Stimulated activated CD4-positive, alpha-beta T cell treated with anti-CD3 and anti-CD28 coated beads, Interleukin-2, amount 100 ng/mL, for 24 hours (primary cell): ENCODE measurements at places on chromosomes 3 and 15.

DNA sequence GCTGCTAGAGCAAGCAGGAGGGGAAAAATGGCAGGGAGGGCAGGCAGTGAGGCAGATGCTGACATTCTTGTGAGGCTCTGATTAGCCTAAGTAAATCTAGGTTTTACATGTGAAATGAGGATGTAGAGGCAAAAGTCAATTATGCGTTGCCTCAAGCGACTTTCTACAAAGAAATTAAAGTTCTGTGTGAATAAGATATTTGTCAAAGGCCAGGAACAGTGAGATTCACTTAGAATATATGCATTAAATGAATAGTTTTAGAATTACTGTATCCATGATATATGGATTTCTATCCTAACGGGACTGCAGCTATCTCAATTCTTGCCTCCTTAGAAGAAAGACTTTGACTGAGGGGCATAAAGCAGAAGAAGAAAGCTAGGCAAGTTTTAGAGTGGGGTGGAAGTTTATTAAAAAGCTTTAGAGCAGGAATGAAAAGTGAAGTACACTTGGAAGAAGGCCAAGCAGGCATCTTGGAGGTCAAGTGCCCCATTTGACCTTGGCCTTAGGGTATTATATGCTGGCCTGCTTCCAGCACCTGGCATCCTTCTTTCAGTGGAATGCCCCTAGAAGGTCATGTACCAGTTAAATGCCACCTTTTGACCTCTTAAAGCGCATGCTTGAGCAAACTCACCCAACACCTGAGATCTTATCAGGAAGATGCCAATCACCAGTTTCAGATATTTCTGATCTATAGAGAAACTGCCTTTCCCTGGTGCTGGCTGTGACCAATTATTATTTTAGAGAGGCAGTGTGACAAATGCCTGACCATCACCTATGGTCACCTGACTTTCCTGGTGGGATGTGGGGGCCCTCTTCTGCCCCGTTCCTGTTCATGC is 38.2 kb downstream of the OSTN start:
- DNase-seq: no peak

GRCh38 chr3:60046210-60046609 is 996.4 kb upstream of the CFAP20DC start:
- no peak for DNase-seq

DNA sequence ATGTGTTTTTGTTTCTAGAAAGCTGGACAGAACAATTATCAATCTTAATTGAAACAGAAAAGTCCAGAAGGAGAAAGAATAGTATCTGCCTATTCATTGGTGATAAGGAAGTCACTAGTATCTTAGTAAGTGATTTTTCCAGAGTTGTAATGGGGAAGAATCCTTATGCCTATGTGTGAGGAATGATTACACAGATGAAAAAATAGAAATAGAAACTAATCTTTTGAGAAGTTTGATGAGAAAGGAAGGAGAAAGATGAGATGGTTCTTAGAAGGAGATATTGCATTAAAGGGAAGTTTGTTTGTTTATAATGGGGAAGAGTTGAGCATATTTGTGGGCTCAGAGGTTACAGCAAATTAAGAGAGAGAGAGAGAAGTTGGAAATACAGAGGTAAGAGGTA is 42.7 kb upstream of the CBLB start:
- no peak for DNase-seq

GRCh38 chr15:85149465-85150129 is 167.9 kb downstream of the PDE8A start:
- DNase-seq: no peak

- no peak for DNase-seq
Observed at GRCh38 chr3:166446291-166446690, 609.1 kb upstream of the BCHE start.

DNA sequence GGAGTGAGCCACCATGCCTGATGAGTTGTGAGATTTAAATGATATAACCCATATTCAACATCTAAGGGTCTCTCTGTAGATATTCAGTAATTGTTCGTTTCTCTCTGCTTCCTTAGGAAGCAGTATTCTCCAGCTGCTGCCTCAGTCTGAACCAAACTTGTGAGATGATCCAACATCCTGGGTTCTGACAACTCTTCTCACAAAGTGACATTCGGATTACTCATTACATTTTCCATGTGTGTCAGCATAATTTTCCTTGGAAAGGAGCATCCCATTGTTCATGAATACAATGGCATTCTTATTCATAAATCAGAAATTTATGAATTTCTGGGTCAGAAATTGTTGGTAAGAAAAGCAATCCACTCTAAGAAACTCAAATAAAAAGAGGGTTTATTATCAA is 15.0 kb upstream of the SEC22A start:
- DNase-seq: no peak

GRCh38 chr15:70199540-70200410 is 102.1 kb upstream of the TLE3 start:
- DNase-seq: no peak

GRCh38 chr3:101725890-101726275 is 1.5 kb downstream of the CEP97 start:
- no peak for DNase-seq

- no peak for DNase-seq
Observed at GRCh38 chr15:61996056-61996635, 64.1 kb downstream of the VPS13C start.

DNA sequence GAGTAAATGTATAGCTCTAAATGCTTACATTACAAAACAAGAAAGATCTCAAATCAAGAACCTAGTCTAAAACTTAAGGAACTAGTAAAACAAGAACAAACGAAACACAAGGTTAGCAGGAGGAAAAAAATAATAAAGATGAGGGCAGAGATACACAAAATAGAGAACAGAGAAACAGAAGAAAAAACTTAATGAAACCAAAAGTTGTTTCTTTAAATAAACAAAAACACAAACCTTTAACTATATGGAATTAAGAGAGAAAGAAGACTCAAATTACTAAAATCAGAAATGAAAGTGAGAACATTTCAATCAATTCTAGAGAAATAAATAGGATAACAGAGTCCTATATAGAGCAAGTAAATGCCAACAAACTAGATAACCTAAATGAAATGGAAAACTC is 59.6 kb downstream of the DLG1 start:
- DNase-seq: no peak

DNA sequence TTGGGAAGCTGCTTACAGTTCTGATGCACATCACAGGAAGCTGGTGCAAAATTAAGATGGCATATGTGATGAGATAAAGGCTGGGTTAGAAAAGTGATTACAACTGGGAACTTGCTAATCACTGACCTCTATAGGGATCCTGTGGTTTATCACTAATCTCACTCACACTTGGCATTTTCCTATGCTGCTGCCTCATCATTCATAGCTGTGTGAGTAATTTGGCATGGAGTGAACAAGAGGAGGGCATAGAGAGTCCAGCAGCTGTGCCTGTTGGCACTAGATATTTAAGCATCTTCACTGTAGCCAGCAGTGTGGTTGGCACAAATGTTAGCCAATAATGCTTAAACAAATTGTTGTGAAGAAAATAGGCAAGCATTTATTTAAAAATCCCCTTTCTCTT is 217.7 kb upstream of the CGNL1 start:
- no peak for DNase-seq

DNA sequence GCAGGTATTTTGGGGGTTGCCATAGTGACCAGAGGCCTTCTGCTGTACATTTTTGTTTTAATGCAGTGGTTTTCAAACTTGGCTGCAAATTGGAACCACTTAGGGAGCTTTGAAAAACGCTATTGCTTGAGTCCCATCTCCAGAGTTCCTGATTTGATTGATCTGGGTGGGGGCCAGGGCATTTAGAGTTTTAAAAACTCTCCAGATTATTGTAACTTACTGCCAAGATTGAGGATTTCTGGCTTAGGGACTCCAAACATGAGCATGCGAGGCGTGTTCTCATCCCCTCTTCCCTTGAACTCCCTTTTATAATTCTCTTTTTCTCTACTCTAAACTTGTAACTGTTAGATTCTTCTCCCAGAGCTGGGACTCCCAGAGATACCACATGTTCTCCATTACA is 340.8 kb upstream of the SUCLG2 start:
- DNase-seq: no peak

DNA sequence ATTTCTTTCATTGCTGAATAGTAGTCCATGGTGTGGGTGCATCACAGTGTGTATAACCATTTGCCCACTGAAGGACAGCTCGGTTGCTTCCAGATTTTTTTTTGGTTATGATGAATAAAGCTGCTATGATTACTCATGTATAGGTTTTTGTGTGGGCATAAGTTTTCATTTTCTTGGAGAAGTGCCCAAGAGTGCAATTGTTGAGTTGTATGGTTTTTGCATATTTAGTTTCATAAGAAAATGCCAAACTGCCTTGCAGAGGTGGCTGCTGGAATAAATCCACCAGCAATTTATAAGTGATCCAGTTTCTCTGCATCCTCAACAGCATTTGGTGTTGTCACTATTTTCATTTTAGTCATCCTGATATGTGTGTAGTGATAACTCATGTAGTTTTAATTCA is 8.4 kb upstream of the SPESP1 start:
- no peak for DNase-seq

DNA sequence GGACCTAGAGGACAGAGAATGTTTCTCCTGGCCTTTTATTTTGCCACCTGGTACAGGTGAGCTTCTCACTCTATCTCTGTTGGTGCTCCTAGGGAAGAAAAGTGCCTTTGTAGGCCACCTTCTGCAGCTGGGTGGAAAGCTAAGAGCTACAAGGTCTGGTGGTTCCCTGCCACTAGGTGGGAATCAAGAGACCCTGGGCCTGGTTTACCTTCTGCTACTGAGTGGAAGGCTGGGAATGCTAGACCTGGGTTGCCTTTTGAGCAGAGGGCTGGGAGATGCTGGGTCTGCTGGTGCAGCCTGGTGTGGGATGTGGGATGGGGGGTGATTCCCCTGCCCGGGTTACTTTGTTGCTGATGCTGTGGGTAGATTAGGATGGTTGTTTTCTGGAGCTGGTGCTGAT is 72.6 kb downstream of the EBLN2 start:
- no peak for DNase-seq

GRCh38 chr15:45201557-45201859 is 13.7 kb upstream of the SHF start:
- no peak for DNase-seq

DNA sequence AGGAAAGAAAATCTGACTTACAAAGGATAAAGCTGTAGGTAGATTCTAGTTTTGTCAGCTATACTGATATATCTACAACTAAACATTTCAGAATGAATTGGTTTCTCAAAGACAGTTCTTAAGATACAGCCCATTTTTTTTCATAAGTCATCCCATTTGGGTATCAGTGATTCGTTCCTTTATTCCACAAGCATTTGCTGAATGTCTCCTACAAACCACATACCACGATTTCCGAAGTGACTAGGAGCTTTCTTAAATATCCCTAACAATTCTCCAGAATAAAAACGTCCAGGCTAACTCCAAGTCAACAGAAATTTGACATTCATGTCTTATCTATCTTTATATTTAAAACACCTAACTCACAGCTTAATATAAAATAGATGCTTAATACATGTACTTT is 59.8 kb downstream of the TP53BP1 start:
- DNase-seq: no peak

DNA sequence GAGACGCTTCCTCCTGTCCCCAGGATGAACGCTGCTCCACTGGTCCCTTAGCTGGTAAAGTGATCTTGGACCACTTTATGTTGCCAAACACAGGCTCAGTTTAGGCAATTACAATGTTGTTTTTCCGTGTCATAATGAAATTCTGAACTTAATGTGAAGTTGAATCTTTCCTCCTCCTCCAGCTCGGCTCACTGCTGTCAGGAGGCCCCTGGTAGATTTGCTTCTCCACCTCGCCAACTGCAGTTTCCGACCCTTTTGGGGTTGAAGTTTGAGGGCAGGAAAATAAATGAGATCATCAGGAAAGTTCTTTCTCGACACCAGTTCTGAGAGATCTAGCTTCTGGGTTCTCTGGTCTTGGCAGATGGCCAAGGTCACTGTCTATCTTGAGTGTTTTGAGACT is 27.8 kb downstream of the CFAP161 start:
- no peak for DNase-seq

DNA sequence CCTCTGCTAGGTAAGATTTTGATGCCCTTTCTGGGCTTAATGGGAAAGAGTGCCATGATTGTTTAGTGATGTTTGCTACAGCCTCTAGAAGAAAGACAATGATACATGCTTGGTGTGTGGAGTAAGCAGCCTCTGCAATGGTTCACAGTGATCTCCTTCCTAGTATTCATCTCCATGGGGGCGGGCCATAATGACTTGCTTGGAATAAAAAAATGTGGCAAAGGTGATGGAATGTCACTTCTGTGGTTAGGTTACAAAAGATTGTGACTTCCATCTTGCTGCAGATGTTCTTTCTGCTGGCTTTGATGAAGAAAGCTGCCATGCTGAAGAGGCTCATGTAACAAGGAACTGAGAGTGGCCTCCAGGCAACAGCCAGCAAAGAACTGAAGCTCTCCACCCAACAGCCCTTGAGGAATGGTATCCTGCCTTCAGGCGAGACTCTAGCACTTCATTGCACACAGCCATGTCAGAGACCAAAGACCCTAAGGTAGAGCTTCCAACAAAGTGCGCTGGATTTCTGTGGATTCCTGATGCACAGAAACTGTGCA is 139.1 kb upstream of the LRIG1 start:
- DNase-seq: no peak

- DNase-seq: no peak
Observed at GRCh38 chr3:85781806-85782205, 823.0 kb downstream of the CADM2 start.

- DNase-seq: peak; percentile 50
Observed at GRCh38 chr15:41417418-41418195, 712 bp downstream of the RTF1 start.

GRCh38 chr3:82038556-82038955 is 277.1 kb upstream of the GBE1 start:
- no peak for DNase-seq

- DNase-seq: no peak
Observed at GRCh38 chr15:100537331-100537730, 8.6 kb upstream of the CERS3 start.

- DNase-seq: no peak
Observed at GRCh38 chr3:195086341-195086740, 184.6 kb downstream of the XXYLT1 start.

- no peak for DNase-seq
Observed at GRCh38 chr3:36212251-36212650, 168.1 kb upstream of the STAC start.

GRCh38 chr15:71804226-71804625 is 6.1 kb upstream of the NR2E3 start:
- DNase-seq: no peak

DNA sequence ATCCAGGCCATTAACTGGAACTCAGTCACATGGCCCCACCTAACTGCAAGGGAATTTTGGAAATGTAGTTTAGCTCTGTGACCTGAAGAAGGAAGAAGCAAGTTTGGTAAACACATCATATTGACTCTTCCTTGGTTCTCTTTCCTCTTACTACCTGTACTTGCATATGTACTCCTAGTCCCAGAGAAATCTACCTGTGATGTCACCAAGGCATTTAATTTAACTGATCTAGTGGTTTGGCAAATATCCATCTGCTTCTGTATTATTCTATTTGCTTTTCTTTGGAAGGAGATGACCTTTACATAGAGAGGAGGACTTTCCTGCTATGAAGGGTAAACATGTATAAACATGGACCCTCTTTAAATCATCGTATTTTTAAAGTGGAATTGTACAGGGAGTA is 150.8 kb downstream of the TMEM108 start:
- no peak for DNase-seq

- DNase-seq: peak; percentile 38
Observed at GRCh38 chr15:89575656-89576416, 567 bp downstream of the TICRR start.

GRCh38 chr3:73451301-73451944 is 173.3 kb downstream of the PDZRN3 start:
- DNase-seq: no peak

- DNase-seq: no peak
Observed at GRCh38 chr3:196552253-196552652, 16.1 kb downstream of the WDR53 start.
